ENCODE measurements at places on chromosomes 3 and 15. TPM values are rescaled to one million over a fixed set of nuclear protein-coding genes. Genes with fewer than 3 reads are reported as not detected.

Gene TMIE
- not detected for total RNA-seq

Gene GPR171
- 21.9 TPM for total RNA-seq

Gene SLC7A14
- total RNA-seq, result not detected

Gene NOX5
- total RNA-seq, result 13.4 TPM

Measured in spleen (tissue), 13 donors.